Activated effector memory CD4-positive, alpha-beta T cell treated with Interleukin-2 at 50 U/mL for 16 hours (primary cell): ENCODE measurements at places on chromosomes 16 and 17.

DNA sequence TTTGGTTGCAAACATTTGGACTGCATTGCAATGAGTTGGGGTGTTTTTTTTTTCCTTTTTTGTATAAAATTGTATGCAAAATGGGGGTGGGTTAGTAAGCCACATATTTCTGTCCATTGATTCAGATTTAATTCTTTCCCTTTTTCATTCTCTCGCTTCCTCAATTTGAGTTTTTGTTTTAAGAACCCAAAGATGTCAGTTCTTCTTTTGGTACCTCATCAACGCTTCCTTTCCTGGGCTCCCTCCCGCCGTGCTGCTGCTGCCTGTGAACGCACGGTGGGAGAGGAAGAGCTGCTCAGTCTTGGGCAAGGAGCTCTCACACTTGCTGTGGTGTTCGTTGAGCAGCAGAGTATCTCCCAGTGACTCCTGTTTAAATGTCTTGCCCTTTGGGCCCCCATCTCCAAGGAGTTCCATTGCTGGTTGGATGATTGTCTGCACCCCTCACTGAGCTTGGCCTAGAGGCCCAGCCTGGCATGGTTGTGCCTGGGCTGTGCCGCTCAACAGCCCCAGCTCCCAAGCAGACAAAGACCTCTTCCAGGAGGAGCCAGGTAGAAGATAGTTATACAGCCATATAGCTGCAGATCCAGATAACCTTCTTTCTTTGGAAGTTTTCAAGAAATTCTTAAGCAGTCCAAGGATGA is 13.6 kb downstream of the UBFD1 start:
- DNase-seq, result no peak

DNA sequence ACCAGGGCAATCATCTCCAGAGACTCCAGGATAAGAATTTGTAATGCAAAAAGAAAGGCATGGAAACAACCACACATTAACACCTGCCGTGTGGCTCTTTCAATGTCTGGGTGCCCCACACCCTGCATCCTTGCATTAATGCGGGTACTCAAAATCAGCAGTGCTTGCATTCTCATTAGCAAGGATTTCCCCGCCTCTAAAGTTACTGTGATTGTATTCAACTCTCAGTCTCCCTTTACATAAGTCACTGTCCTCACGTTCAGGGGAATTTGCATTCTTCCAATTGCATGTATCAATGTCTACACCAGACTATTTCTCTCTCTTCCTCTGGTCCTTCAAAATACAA is 324.3 kb downstream of the FOXL1 start:
- DNase-seq, result no peak

DNA sequence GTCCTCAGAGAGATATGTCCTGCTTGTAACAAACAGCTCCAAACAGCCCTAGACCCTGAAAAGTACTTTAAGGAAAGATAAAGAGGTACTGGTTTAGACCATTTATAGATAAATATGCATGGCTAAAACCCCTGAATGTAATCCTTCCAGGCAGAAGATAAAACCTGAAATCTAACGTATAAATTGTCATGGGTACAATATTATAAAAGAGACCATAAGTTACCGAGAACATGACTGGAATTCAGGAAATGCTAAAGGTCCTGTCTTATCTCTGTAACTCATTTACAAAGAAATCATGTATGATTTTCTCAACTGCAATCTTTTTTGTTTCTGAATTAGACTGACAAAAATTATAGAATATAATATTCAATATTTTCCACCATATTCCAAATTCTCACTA is 9.2 kb upstream of the KANSL1 start:
- DNase-seq, result no peak

GRCh38 chr17:30316736-30317135 is 17.1 kb downstream of the TMIGD1 start:
- no peak for DNase-seq

- no peak for DNase-seq
Measured at GRCh38 chr17:73855720-73856333, 211.6 kb upstream of the SDK2 start.

DNA sequence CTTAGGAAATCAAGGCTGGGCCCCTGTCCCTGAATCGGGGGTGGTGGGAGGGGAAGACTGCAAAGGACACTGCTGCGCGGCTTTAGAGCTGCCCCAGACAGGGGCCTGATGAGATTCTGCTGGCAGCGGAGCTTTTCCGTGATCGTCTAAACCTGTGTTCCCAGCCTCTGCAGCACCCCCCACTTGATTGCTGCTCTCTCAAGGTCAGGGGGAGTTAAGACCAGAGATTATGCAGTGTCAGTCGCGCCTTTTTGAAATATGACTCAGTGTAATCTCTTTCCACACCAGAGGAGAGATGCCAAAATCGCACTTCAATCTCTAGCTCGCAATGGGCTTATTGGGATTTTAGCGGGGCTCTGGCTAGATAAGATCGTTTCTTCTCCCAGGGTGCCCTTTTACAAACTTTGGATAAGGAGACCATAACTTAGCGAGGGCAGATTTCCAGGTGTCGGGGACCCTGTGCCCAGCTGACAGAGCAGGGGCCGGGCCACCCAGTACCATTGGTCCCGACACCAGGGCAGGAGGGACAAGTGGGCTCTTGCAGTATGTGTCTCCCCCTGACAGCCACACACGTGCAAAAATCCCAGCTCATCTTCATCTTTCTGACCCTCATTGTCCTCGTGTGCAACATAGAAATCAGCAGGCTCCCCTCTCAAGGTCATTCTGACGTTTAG is 87.0 kb downstream of the IRX3 start:
- DNase-seq, result no peak

DNA sequence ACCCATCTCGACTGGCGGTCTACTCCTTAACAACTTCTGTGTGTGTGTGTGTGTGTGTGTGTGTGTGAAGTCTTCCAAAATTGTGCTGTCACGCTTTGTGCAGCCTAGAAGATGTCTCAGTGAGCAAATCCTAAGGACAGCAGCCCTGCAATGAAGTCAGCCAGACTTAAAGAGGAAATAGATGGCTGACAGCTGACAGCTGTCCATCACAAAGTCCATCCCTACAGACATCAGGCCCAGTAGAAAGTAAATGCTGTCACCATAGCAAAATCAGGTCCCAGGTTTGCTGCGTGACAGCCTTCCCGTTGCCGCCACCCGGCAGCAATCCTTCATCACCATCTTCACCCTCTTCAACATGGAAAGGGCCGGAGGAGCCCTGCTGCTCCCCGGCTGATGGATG is 416.0 kb downstream of the SOX9 start:
- no peak for DNase-seq

DNA sequence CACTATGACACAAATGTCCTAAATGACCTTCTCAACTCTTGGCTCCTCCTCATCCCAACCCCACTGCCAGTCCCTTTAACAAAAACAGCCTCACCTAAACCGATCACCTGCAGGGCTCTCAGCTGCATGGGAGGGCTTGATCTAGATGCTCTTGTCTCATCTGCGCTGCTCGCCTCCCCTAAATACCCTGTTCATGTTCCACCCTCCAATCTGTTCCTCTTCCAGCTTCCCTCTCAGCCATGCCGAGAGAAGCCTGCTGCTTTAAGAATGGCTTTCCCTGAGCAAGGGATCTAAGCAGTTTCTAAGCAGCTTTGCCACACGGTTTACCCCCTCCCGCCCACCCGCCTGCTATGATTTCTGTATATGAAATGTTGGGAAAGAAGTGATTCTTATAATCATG is 23.7 kb downstream of the PIPOX start:
- DNase-seq, result no peak

DNA sequence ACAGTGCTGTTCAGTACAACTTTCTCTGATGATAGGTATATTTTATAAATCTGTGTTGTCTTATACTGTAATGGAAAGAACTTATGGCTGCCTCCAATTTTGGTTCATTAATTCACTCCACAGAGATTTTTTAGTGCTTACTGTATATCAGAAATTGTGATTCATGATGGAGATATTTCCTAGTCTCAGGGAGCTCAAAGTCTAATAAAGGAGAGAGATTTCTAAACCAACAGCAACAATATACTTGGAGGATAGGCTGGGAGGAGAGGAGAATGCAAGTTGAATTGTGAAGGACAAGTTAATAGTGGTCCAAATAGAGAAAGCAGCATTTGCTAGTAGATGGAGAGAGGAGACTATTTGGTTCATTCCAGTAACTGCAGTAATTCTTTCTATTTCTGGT is 63.5 kb downstream of the TANC2 start:
- no peak for DNase-seq

- no peak for DNase-seq
Measured at GRCh38 chr16:85234310-85235204, 122.3 kb upstream of the CIBAR2 start.
